H9 (cell line): ENCODE measurements at places on chromosomes 11 and 22.
A peak's percentile ranks its signal among the peaks of the same experiment; 100 is the strongest.

- DNase-seq, result no peak
Observed at GRCh38 chr11:55732936-55733335, 40.3 kb upstream of the OR5D13 start.

- DNase-seq, result no peak
Observed at GRCh38 chr11:1531449-1532013, 40.5 kb downstream of the DUSP8 start.

GRCh38 chr22:39528681-39529486, 3.7 kb downstream of the RPS19BP1 start:
- DNase-seq, result peak; percentile 95

DNA sequence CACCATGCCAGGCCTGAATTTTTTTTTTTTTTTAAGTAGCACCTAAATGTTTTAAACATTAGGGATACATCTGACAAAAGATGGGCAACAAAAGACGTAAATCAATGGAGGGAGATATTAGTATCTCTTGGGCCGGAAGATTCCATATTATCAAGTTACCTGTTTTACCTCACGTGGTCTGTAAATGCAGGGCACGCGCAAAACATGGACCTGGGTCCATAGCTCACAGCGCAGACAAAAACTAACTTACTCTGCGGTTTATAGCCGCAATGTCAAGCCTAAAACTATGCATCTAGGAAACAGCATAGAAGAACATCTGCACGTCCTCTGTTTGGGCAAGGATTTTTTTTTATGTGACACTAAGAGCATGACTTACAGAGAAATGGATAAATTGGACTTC, 31.5 kb upstream of the PANX2 start:
- no peak for DNase-seq

- DNase-seq, result no peak
Observed at GRCh38 chr22:38758276-38758945, 2.6 kb upstream of the SUN2 start.

GRCh38 chr22:22748297-22748743, 103.9 kb downstream of the GGTLC2 start:
- DNase-seq, result peak; percentile 58

DNA sequence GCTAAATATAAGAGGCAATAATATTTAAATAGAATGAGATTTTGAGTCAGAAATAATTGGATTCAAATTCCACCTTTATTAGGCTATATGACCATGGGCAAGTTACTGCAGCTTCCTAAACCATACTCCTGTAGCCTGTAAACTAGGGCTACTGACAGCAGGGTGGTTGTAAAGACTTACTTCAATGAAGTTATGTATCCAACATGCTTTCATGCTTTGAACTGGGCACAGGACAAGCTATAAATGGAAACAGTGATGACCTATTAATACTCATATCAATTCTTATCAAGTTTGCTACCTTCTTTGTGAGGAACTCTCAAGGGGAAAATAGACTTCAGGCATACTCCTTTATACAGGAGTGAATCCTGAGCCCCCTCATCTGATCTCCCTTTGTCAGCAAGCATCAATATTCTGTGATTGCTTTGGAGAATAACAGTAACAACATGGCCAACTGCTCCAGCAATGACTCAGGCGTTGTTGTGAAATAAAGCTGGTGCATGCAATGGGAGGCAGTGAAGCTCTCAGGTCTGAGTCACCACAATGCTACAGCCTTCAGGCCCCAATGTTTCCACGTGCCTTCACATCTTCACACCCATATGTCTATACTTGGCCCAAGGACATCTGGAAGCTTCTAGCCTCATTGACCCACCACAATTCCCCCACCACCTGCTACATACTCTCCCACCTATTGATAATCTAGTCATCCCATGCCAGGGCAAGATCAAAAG, 102.5 kb downstream of the KCNA4 start:
- DNase-seq, result no peak

- no peak for DNase-seq
Observed at GRCh38 chr11:88475991-88476418, 138.5 kb upstream of the CTSC start.

DNA sequence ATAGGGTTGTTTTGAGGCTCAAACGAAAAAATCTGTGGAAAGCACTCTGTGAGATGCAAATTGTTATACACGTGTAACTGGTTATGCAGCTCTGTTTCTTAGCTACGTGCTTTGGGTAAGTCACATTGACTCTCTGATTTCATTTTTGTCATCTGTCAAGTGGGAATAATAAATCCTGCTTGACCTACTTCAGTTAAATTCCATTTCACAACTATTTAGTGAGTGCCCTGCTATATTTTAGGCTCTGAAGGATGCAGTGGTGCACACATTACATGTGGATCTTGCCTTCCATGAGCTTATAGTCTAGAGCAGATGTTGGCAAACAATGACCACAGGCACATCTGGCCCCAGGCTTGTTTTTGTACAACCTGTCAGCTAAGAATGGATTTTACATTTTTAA, 133.6 kb upstream of the PLET1 start:
- no peak for DNase-seq

DNA sequence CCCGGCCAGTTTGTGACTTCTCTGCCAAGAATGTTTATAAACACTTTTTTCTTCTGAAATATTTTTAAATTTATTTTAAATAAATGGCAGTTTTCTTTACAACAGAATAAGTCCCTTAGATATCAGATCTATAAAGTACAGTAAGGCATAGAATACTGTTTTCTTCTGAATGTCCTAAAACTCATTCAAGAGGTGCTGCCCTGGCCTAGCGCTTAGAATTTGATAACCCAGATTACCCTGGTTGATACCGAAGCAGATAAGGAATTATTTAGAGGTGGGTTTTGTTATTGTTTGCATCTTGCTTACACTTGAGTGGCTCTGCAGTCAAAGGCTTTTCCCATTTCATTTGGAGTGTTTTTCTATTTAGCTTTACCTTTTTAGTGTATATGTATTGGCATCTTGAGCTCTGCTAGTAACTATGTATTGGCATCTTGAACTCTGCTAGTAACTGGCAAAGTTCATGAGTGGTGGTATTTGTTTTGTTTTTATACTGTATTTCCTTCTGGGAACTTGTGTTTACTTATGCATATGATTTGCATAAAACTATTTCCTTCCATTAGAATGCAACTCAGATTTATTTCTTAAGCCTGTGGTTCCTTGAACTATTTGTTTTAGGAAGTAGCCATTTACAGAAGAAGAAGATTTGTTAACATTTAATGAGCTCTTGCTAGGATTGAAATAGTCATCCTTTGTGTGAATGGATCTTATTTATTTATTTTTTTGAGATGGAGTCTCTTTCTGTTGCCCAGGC, 1.2 kb downstream of the ACAD8 start:
- DNase-seq, result no peak

- DNase-seq, result no peak
Observed at GRCh38 chr11:58591659-58592058, 12.8 kb downstream of the ZFP91 start.

- peak; percentile 47 for DNase-seq
Observed at GRCh38 chr22:32080904-32081303, 37.8 kb downstream of the SLC5A1 start.

GRCh38 chr11:2912498-2912897, 16.7 kb downstream of the PHLDA2 start:
- DNase-seq, result peak; percentile 67

DNA sequence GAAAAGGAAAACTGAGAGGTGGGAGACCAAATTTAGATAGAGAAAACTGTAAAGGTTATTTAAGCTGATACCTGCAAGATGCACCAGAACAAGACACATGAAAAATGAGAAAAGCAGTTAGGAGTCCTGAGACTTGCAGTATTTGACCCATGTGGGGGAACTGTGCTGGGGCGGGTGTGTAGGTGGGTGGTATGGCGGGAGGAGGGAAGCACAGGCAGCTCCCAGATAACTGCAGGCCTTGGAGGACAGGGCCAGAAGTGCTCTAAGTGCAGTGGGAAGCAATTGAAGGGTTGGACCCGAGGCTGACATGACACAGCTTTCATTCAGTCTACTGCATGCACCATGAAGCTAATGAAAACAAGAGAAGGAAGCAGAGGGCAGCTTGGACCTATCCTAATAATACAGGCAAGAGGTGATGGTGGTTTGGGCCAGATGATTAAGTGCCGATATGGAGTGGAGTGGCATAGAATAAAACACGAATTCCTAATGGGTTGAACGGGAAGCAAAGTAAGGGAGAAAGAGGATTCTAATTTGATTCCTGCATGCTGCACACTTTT, 48.0 kb upstream of the ANO3 start:
- peak; percentile 32 for DNase-seq

- no peak for DNase-seq
Observed at GRCh38 chr11:42205518-42205917, 746.1 kb upstream of the LRRC4C start.

DNA sequence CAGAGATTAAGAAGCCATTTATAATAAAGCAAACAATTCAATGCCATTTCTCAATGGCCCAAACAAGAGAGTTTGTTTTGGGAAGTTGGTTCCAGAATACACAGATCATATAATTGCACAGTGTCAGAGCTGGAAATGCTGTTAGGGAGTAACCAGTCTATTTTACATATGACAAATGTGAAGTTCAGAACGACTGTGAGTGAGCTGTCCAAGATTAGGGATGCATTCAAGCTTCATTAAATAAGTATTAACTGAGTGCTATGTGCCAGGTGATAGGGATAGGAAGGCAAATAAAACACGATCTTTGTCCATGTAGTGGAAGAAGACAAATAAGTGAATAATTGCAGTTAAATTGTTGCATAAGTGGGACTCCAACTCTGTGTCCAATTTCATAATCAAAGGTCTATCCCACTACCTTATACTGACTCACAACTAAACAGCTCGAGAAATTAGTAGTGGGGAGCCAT, 33.1 kb upstream of the PICALM start:
- DNase-seq, result no peak

DNA sequence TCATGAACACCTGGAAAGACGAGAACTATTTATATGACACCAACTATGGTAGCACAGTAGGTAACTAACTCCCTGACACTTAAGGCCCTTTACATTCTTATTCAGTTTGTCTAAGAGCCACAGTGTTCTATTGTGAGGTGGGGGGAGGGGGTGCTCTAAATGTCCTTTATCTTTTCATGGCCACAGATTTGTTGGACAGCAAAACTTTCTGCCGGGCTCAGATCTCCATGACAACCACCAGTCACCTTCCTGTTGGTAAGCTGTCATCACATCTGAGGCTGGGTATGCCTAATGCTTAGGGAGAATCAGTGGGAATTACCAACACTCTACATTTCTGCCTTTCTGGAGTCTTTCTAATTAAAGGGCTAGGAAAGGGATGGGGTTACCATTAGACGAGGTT, 30.7 kb downstream of the EHF start:
- no peak for DNase-seq

- DNase-seq, result no peak
Observed at GRCh38 chr11:67023957-67024353, 1.0 kb downstream of the SYT12 start.

GRCh38 chr11:46413760-46414465, 22.3 kb upstream of the CHRM4 start:
- no peak for DNase-seq

DNA sequence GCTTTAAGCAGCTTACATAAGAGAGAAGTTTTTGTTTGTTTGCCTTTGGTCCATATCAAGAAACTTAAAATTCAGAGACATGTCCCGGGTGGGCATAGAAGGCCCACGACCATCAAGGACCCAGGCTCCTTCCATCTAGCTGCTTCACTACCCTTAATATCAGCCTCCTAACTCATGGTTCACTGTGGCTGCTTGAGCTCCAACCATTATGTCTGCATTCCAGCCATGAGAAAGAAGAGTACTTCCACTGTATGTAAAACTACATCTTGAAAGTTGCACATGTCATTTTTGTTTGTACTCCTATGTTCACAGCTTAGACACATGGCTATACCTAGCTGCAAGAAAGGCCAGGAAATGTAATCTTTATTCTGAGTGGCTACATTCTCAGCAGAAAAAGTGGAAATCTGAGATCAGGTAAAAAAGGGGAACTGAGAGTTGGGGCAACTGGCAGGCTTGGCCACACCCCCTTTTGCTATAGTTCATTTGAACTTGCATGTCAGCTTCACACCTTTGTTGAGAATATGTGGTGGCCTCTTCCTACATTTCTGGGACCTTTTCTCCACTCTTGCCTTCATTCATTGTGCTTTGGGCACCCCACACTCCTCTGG, 81.3 kb upstream of the TP53I11 start:
- DNase-seq, result no peak

DNA sequence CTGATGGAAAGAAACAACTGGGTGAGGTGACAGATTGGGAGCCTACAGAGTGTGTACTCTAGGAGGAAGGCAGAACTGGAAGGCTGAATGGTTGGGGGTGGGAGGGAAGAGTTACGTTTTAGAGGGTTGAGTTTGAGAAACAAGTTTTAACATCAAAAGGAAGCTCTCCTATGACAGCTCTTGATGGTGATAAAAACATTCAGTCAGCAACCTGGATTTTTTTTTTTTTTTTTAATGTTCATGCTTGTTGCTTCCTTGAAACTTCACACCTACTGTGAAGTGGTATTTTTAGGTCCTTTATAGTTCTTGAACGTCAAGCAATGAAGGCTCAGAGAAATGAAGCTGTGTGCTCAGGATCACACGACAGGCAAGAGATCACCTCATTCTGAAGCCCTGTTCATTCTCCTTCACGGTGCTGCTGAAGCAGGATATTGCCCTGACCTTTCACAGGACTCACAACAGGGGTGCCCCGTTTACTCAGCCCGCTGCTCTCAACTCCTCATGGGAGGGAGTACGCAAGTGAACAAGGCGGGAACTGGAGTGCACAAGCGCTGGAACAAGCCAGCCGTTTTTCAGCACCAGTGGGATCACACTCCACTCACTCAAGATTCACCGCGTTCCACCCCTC, 1.6 kb upstream of the TMEM109 start:
- no peak for DNase-seq

GRCh38 chr22:33806191-33806590, 114.1 kb downstream of the LARGE1 start:
- DNase-seq, result no peak

DNA sequence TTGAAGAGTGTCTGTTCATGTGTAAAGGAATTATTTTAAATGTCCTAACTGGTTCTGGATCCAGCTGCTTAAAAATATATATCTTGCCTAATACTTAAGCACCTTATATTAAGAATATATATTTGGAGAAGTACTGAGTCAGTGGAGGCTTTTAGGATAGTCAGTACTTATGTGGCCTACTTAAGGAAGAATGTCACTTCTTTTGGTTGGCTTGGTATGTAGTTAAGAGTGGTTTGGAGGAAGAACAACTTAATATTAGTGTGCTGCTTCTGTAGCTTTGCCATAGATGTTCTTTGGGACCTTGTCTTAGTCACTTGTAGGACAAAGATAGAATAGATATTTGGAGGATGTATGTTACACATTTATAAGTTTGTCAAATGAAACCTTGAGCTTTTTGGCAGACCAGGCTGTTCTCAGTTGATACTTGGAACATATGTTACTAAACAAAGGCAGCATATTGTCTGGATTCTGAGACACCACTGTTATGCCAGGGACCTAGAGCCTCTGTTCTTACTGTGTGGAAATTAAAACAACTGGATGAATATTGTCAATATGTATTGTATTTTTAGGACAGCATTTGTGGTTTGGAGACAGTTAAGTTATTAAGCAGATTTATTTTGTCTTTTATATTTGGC, 4.9 kb downstream of the HIPK3 start:
- no peak for DNase-seq

GRCh38 chr11:10387206-10388083, 67.6 kb upstream of the AMPD3 start:
- no peak for DNase-seq

GRCh38 chr22:37846433-37846832, 2.3 kb upstream of the ANKRD54 start:
- DNase-seq, result no peak
